Cardiac muscle cell (in vitro differentiated cells and primary cell): ENCODE measurements at places on chromosomes 16 and 17.

GRCh38 chr17:19760746-19761145 lies 12.6 kb upstream of the ALDH3A1 start:
- DNase-seq = no peak

DNA sequence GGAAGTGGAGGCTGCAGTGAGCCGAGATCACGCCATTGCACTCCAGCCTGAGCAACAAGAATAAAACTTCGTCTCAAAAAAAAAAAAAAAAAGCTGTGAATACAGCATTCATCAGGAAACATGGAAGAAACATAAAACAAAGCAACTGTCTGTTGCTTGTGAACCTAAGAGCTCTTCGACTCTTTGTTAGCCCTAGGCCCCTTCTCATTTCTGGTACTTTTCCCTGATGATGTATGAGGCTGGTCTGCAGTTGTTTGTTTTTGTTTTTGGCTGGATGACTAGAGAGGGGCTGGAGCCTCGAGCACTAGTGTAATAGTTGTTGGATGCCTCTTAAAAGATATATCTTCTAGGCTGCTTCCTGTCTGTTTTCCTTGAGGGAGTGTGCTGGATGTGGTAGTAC lies 113.5 kb downstream of the MAP2K6 start:
- no peak for DNase-seq

- no peak for DNase-seq
Observed at GRCh38 chr17:22267019-22267418, 574.7 kb downstream of the KCNJ18 start.

- DNase-seq = no peak
Observed at GRCh38 chr16:17269439-17269838, 201.3 kb downstream of the XYLT1 start.

DNA sequence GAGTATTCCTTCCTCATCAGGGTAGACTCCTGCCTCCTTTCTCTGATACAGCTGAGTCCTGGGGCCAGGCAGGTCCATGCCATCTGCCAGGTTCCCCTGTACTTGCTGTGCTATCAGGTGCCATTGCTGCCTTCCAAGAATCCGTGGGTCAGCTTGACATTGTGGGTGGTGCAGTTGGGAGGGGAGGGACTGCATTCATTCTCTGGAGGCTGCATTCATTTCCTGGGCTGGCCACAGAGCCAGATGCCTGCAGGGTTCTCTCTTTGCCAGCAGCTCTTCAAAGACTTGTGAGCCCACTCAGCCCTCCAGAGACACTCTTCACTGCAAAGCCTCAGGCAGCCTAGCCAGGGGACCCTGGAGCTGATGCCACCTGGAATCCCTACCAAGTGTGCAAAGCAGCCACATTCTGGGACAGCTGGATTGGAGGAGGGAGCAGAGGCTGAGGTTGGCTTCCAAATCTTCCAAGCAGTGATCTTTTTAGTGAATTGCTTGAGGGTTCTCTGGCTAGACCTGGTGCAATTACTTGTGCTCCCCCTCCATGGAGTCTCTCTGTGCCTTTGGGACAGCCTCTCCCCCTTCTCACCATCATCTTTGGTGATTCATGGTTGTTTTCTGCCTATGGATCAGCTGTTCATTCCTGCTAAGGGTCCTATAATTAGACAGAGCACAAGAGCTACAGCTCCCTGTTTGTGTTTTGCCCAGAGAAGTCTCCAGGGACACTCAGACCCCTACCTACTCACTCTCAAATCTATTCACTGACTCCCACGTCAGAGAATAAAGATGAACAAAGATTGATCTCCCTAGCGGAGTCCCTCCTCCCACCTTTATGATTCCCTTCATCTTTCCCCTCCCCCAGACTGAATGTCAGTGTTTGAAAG lies 20.9 kb downstream of the ANKFN1 start:
- no peak for DNase-seq

DNA sequence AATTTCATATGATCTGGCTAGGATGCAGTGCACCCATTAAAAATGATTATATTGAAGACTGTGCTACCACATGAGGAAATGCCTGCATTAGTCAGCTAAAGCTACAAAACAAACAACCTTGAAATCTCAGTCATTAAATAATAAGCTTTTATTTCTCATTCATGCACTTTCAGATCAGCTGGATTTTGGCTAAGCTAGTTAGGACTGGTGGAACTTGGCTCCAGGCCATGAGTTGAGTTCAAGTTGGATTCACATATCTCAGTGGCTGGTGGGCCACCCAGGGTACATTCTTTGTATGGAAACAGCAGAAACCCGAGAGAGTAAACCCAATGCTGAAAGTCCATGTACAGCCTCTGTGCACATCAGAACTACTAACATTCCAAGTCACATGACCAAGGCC lies 6.4 kb upstream of the SLFN12L start:
- DNase-seq = no peak

DNA sequence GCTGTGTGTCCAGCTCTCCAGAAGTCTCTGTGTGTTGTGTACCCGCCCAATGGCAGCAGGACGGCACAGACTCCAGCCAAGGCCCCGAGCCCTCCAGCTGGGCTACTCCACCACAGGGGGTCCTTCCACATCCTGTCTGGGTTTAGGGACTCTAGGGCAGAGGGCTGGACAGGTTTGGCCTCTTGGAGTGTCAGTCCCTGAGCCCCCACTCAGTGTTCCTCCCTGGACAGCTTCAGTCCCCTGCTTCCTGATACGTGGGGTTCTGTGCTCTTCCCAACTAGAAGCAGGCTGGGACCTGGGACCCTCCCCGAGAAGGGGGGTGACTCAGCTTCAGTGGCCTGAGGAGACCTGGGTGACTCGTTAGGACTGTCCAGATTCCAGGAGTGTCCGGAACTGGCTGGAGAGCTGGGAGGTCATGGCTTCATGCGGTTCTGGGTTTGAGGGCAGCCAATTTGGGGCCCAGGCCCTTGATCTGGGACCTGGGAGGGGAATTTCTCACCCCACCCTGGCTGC lies 4.2 kb downstream of the CDK3 start:
- no peak for DNase-seq

DNA sequence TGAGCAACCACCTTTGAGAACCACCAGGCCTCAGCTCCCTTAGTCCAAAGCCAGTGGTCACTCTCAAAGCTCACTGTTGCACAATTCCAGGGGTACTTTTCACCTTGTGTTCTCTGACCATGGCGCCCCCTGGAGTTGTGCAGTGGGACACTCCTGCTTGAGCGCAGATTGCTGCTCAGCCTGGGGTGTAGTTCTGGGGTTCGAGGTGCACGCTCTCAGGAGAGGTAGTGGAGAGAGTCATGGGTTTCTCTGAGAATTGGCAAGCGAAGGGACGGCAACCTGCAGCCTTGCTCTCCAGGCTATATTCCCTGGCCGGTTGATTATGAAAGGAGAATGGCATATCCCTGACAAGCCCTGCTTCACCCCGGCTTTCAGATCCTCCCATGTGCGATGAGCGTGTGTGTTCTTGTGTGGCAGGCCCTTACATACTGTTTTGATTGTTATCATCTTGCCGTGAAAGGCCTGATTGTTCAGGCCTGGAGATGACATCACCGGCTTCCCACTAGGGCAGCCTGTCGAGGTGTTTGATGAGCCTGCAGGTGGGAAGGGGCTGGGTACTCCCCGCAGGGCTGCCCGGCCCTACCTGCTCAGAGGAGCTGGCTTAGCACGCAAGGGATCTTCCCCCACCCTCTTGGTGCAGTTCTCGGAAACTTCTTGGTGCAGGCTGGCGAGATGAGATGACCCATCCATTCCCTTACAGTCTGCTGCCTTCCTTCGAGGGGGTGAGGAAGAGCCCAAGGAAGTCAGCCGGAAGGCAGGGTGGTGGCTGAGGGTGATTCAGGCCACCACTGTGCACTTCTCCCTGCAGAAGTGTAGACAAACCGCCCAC lies 431.2 kb downstream of the SLC39A11 start:
- no peak for DNase-seq

GRCh38 chr17:47621293-47622179 lies 28.2 kb upstream of the KPNB1 start:
- peak; percentile 37 for DNase-seq

- no peak for DNase-seq
Observed at GRCh38 chr16:30011714-30012504, 1.1 kb upstream of the DOC2A start.

DNA sequence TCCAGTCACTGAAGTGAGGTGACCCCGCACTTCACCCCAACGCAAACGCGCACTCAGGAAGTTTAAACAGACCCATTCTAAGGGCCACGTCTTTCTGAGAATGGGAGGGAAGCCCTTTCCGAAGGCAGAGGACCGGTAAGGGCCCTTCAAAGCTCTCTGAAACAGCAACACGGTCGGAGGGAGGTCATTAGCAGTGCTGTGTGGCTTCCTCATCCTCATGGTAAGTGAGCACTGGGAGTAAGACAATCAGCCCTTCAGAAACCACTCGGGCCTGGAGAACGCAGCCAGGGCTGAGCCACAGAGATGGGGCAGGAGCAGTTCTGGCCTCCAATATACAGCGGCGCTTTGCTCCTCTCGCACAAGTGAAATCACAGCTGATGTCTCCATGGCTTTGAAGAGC lies 23.7 kb downstream of the SRL start:
- DNase-seq = no peak

DNA sequence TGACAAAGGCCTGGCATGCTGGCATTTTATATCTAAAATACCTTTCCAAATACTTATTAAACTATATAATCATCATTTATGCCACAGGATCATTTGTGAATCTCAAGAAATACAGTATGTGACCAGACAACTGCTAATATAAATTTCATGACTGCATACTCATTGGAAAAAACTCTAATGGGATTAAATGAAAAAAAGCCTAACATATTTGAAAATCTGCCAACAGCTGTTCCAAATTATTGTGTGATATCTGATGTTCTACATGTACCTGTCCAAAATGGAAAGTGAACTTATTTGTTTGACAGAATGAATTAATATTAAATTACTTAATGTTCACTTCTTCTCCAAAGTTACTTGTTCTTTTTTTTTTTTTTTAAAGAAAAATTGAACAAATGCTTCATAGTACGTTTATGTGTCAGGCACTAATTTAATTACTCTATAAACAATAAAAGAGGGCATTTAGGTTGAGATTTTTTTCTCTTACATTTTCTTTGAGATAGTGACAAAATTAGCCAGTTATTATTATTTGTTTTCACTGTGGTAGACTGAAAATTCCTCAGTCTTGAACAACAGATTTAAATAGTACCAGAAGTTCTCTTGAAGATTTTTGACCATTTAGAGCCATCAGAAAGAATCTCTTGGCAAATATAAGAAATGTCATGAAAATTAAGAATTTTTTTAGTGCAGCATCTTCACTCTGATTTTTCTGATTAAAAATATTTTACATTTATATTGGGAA lies 114.0 kb downstream of the FTO start:
- peak; percentile 39 for DNase-seq

DNA sequence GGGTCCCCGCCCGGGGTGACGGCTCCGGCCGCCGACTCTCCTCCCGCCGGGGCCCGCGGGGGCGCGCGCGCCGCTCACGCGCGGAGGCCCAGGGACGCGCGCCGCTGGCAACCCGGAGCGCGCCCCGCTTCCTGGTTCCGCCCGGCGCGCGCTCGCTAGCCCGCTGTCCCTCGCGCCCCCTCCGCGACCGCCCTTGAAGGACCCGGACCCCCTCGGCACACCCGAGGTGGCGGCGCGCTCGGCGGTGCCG lies at the start of gene STAT5B:
TSS of gene STAT5B (minus strand) at position 33 of the 250 bp plus-strand sequence. CDS start 44,264 bp downstream, outside the sequence.
- peak; percentile 71 for DNase-seq

DNA sequence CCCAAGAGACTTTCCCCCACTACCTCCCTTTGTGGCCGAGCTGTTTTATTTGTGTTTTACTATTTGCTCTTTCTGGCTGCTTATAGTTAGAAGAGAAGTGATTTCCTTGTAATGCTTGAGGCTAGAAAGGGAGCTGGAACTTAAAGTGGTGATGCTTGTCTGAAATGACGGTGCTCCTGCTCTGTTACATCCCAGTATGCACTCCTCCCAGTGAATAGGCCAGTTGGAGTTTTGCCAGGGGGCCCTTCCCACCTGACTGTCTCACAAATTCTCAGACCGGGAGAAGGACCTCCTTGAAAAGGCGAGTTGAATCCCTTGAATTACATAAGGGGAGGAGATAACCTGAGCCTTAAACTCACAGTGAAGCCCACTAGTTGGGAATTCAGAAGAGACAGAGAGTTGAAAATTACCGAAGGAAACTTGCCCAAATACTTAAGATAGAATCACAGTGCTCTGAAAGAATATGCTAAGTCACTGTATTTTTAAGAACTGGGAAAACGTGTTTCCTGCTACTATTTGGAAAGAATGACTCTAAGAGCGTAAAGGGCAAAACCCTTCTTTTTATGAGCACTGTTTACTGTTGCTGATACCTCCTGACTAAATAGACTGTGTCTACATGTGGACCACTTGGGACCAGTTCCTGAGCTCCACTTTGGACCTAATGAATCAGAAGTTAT lies 84.7 kb upstream of the CLEC3A start:
- DNase-seq = no peak

DNA sequence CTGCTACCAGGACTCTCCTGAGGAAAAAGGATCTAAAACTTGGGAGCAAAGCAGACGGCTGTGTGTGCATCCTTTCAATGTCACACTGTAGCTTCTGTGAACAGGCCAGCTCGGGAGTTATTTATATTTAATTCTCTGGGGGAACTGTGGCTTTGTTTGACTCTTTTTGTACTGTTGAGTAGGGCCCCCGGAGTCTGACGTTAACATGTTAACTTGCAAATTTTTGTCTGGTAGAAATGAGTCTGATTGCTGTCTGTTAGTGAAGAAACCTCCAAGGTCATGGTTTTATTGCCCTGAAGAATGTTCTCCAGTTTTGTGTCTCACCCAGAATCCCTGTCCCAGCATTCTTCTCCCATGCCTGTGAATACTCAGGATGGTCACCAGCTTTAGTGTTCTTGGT lies 14.2 kb upstream of the KCNG4 start:
- no peak for DNase-seq

- DNase-seq = no peak
Observed at GRCh38 chr17:80499961-80500665, 23.7 kb upstream of the NPTX1 start.

DNA sequence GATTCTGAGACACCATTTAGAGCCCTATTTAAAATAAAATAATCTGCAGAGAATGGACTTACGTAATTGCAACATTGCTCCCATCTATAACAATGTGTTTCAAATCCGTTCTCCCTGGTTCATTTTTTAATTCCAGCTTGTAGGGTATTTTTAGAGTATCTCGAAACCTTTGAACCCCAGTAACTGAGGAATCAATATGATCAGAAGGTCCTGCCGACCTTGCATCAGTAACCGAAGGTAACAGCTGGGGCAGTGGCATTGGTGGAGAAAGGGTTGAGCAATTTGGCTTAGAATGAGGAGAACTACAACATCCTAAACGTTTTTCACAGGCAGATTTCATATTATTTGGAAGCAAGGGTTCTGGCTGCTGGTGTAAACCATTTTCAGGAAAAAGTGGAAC lies 49.3 kb downstream of the N4BP1 start:
- no peak for DNase-seq

GRCh38 chr17:2876467-2876866 lies 80.2 kb downstream of the RAP1GAP2 start:
- DNase-seq = no peak

DNA sequence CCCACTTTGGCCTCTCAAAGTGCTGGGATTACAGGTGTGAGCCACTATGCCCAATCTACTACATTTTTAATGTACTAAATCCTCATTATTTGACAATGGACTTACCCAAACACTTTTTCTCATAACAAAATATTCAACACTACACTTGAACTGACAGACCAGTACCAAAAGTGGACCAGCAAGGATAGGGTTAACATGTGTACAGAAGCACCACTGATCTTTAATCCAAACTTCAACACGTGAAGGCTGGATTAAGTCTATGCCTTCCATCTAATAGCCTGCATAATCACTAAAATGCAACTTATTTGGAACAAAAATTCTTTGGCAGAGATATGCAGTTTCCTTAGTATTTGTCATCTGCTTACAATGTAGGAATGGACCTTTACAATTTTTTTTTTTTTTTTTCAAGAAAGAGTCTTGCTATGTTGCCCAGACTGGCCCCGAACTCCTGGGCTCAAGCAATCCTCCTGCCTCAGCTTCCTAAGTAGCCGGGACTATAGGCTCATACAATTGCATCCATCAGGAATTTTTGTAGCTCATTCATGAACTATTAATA lies 60.0 kb upstream of the BCAR1 start:
- DNase-seq = no peak
